ENCODE measurements at places on chromosomes 1 and 21.
A peak's percentile ranks its signal among the peaks of the same experiment; 100 is the strongest.

DNA sequence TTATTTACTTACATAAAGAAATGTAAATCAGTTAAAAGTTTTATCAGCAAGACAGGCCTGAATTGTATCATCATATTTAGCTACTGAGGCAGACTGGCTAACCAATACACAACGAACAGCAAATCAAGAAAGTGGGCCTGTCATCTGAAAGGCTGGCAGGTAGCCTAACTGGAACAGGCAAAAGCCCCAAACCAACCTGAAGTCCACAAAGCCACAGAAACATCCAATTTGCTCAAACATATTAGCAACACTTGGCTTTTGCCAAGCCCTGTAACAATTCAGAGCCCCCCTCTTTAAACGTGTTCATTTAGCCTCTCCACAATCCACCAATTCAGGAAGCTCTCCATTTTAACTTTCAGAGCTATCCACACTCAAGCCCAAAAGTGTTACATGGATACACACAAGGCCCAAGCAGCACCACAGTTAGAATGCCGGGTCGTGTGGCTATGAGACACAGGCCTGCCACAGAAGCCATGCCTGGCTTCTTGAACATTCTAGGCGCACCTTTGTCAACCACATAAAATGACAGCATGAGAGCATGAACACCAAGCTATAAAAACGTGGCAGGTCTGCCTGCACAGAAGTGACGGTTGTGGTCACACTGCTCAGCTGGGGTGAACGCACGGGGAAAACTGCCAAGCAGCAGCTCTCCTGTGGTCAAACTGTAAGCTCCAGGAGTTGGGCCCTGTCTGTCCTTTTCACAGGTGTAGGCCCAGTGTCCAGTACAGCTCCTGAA is 49.3 kb downstream of the CD34 start:
- no peak for DNase-seq

- DNase-seq, result peak; percentile 28
Measured at GRCh38 chr21:46325073-46325912, 1.3 kb downstream of the PCNT start.

GRCh38 chr1:7785108-7785507 is 1.0 kb downstream of the PER3 start:
- no peak for DNase-seq

DNA sequence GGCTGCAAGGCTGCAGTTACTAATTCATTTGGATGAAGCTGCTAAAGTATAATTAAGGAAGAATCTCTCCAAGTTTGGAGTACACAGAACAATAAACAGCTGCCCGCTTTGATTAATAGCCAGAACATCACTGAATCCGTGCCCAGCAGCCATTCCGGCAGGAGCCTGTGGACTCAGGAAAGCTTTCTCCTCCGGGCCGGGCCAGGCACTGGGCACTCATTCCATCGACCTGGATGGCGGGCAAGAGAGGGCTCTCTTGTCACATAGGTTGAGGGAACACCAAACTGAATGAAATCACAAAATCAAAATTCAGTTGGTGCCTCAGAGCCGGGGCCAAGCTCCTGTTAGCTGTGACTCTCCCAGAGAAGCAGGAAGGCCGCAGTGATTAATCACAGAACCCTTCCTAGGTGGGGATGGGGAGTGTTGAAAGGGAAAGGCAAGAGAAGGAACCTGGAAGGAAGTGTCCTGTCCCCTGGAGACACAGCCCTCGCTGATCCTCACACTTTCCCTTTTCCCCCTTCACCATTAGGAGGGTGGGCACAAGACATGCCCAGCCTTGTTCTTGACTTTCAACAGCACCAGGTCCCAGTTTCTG is 306.7 kb downstream of the NPHP4 start:
- DNase-seq, result no peak

GRCh38 chr1:221734187-221734586 is 7.7 kb downstream of the DUSP10 start:
- no peak for DNase-seq

DNA sequence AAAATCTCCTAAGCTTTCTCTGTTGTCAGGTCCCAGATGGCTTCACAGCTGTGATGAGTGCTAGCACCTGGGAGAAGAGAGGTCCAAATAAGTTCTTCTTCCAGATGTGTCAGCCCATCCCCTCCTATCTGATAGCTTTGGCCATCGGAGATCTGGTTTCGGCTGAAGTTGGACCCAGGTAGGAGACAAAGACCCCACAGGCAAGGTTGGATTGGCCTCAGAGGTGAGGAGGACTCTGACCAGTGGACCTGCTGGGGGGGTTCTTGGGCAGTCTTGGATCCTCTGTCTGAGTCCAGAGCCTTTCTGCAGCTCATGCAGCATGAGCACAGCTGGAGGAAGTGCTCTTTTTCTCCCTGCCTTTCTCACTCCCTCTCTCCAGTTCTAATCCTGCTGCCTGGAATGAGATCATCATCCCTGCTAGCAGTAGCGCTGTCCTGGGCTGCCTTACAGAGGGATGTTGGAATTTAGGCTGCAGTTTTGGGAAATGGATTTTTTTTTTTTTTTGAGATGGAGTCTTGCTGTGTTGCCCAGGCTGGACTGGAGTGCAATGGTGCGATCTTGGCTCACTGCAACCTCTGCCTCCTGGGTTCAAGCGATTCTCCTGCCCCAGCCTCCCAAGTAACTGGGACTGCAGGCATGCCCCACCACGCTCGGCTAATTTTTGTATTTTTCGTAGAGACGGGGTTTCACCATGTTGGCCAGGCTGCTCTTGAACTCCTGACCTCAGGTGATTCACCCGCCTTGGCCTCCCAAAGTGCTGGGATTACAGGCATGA is 7.1 kb downstream of the RNPEP start:
- DNase-seq, result no peak

DNA sequence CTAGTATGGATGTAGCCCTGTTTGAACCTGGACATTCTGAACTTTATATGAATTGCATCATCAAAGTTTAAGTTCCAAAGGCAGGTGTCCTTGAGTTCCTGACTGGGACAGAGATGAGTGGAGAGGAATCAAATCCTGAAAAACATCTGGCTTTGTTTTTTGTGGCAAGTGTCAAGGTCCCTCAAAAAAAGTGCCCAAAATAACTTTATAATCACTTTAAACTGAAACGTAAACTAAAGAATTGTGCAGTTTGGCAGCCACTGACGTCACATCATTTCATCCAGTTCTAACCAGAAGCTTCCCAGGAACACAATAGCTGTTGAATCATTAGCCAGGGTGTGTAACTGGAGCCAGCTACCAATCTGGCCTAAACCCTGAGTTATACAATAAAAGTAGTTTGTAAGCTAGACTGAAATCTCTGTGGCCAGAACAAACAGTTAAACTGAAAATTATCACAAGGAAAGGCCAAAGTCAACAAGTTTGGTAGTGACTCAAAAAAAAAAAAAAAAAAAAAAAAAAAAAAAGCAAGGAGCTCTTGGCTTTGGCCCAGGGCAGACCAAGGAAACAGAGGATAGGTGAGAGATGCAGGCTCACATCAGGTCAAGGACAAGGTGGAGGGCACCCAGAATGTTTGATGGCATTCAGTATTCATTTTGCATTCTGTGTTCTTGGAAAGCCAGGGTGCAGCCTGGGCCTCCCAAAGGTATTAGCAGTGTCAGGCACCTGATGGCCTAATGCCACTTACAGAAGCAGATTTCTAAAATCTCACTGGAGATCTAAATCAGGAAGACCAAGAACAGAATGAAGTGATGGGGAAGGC is 74.3 kb downstream of the TNFSF18 start:
- no peak for DNase-seq

GRCh38 chr1:94949681-94950661 is 23.1 kb upstream of the CNN3 start:
- DNase-seq, result no peak

- no peak for DNase-seq
Measured at GRCh38 chr1:45721207-45721606, 29.2 kb downstream of the IPP start.

DNA sequence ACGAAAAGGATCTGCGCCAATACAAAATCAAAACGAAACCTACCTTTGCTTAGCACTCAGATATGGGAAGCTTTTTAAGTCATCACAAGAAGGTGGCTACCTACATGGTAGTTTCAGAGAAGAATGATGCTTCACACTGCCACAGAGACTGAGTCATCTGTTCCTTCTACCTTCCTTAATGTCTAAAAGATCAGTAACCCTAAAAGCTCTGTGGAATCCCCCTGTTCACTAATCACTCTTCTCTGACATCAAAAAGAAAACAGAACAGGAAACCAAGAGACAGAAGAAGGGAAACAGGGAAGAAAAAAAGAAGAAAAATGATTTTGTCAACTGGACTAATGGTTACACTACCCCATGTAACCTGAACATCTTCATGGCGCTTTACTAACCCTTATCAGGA is 177.2 kb downstream of the SMYD3 start:
- DNase-seq, result no peak

DNA sequence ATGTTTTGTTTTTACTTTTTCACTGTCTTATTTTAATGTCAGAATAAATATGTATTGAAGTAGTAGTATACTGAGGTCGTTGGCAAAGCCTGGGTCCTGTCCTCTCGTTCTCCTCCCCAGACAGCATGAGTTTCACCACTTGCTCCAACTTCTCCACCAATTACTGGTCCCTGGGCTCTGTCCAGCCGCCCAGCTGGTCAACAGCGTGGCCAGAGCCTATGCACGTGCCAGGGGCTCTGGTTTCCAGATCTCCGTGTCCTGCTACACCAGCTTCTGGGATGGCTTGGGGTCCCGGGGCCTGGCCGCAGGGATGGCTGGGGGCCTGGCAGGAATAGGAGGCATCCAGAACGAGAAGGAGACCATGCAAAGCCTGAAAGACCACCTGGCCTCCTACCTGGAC is 19.3 kb downstream of the PTPN14 start:
- DNase-seq, result no peak

DNA sequence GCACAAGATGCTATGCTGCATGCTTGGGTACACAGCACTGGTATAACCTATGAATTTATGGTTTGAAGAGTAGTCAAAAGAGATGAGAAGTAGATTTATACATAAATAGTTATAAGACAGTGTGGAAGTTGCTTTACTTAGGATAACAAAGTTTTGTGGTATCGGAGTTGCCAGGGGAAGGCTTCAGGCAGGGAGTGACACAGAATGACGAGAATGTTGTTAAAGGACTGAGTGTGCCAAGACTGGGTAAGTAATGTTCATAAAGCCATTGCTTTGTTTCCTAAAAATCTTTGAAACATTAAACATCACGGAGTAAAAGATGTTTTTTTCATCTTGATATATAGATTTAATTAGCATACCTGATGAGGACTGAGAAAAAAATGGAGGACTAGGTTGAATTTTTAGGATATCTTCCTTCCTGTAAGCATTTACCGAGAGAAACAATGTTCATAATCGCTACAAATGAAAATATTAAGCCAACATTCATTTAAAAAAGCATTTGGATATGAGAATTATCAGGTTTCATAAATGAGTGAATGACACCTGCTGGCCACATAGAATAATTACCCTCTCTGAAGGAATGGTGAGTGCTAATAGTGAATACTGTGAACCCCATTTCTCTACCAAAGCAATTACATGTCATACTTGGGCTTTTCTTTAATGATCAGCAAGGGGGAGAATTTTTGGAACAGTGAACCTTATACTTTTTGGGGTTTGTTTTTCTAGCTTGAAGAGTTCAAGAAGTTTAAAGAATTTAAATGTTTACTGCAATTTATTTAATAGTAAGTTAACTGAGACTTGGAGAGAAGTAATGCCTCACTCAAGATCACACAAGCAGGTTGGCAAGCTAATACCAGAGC is 28.4 kb downstream of the EXTL2 start:
- no peak for DNase-seq

- DNase-seq, result peak; percentile 54
Measured at GRCh38 chr1:32400876-32401631, 6.8 kb upstream of the BSDC1 start.

DNA sequence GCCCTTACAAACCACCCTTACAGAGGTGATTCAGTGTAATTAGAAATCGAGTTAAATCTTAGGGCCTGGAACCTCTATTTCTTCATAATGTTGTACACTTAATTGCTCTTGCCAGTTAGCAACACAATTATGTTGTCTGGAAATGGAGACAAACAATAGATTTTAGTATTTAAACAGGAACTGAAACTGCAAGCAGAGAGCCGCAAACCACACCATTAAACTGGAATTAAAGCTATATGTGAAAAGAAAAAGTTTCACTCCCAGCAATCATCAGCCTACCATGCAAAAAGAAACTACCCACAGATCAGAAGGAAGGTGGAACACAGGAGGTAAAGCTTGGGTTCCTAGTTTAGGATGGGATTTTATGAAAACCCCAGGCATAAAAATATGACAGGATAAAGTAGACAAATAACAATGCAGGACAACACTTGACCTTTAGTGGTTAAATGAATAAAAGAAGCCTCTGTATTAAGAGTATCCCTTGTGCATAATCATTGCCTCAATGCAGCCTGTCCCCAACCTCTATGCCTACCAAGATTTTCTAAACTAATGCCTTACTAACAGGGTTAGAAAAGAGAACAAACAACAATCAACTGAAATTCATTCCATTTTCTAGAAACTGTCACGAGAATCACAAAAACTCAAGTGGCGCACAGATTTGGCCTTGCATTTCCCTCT is 304.3 kb upstream of the ESRRG start:
- DNase-seq, result no peak

DNA sequence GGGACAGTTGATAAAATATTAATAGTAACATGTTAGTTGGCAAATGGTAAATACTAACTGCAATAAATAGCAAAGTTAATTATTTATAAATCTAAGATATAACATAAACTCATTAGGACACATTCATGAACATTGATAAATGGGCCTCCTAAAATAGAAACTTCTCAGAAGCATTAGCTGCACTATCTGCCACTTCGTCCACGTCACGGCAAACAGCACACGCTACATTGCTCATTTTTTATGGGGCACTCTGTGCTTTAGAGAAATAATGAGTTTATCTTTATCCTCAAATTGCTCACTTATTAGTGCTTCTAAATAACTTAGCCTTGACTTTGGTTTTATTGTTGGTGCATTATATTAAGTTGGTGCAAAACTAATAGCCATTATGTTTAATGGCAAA is 16.3 kb upstream of the HPCAL4 start:
- no peak for DNase-seq

DNA sequence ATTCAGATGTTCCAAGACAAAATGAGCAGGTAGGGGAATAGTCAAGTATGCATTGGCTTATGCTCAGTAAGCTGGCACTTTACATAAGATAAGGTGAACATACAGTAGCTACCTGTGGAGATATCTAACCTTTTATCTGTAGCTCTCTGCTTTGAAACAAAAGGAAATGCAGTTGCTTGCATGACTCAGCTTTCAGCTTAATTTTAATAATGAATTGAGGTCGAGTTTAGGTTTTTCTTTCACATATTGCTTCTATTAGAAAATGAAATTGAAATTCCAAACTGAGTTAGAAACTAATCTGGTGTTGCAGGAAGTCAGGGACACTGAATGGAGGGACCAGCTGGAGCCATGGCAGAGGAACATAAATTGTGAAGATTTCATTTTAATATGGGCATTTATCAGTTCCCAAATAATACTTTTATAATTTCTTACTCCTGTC is 8.3 kb downstream of the FRRS1 start:
- no peak for DNase-seq

- no peak for DNase-seq
Measured at GRCh38 chr21:36959020-36959835, 7.2 kb downstream of the HLCS start.

DNA sequence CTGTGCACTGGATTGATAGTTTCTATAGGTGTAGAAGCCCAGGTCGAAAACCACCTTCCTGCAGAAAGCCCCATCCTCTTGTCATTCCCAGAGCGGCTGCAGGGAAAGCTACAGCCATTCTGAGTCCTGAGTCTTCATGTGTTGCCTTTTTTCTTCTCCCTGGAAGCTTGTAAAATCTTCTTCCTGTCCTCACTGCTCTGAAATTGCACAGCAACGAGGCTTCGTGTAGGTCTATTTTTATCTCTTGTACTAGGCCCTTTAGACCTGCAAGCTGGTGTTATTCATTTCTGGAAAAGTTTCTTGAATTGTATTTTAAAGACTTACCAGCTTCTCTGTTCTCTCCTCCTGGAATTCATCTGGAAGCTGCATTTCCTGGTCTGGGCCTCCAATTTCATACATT is 44.2 kb upstream of the ETS2 start:
- DNase-seq, result no peak
